ENCODE measurements at places on chromosomes 6 and 20. TPM values are rescaled to one million over a fixed set of nuclear protein-coding genes. Genes with fewer than 3 reads are reported as not detected.

DNA sequence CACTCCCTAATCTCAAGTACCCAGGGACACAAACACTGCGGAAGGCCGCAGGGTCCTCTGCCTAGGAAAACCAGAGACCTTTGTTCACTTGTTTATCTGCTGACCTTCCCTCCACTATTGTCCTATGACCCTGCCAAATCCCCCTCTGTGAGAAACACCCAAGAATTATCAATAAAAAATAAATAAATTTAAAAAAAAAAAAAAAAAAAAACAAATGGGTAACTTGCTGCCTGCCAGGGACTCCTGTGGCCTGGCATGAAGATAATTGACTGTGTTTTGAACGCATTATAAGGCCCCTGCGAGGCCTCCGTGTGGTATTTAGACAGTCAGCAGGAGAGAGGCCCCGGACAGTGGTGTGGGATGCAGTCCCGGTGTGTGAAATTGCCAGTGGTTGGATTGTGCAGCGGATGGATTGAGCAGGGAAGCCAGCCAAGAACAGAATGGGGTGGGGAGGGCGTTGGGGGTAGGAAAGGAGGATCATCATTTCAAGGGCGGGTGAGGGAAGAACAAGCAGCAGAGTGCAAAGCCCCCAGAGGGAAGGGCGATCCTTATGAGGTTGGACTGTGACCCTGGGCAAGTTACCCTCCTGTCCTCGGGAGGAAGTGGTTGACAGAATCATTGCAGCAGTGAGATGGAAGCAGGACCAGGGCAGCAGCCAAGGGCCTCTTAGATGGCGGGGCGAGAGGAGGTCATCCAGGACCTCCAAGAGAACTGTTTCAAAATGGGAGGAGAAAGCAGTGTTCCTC is 43.3 kb downstream of the PPARD start:
- no peaks in the 10 kb centered on the region for H3K4me1 ChIP-seq
- no peaks in the 10 kb centered on the region for H3K27me3 ChIP-seq
- no peaks in the 10 kb centered on the region for H3K36me3 ChIP-seq
- no peak overlapping the region for H3K4me3 ChIP-seq

- no peak overlapping the region for H3K4me3 ChIP-seq
- H3K4me1 ChIP-seq: no peaks in the 10 kb centered on the region
- H3K27me3 ChIP-seq: no peaks in the 10 kb centered on the region
- H3K36me3 ChIP-seq: no peaks in the 10 kb centered on the region
- H3K27ac ChIP-seq: no peak overlapping the region
Measured at GRCh38 chr6:40986364-40986763, 52.7 kb downstream of the UNC5CL start.

DNA sequence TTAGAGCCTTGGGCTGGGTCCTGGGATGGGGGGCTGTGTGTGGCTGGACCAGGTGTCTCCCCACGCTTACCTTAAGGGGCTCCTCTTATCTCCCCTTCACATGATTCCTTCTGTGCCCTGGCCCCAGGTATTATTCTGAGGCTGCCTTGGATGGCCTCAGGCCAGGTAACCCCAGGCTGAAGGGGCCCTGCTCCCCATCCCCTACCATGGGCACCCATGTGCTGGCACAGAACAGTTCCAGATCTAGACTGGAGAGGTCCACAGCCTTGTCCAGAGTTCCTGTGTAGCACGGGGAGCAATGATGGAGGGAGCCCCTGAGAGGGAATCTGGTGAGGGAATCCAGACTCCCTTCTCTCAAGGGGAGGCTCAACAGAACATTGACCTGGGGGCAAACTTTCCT is 32.1 kb downstream of the MOCS1 start:
- H3K4me1 ChIP-seq: peaks cover 6% of the 10 kb centered on the region
- no peaks in the 10 kb centered on the region for H3K27me3 ChIP-seq
- DNase-seq: no peak
- H3K27ac ChIP-seq: no peak overlapping the region

DNA sequence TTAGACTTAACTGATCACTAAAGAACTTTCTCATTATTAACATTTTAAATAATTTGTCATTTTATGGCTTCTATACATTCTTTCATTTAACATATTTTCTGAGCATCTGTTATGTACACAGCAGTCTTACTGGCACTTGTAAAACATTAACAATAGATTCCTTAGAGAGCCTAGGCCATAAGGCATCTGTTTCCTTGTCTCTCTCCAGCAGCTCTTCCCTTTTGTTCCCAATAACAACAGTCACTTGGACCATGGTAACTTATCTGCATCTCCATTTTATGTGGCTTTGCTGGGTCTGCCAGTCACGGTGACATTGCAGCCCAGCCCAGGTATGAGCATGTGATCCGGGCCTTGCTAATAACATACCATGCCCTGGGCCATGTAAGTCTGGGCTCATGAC is 11.7 kb upstream of the TASP1 start:
- no peaks in the 10 kb centered on the region for H3K27me3 ChIP-seq
- H3K4me1 ChIP-seq: peaks cover 2% of the 10 kb centered on the region
- no peak for DNase-seq
- no peaks in the 10 kb centered on the region for H3K36me3 ChIP-seq
- H3K27ac ChIP-seq: no peak overlapping the region

RHAG gene
- total RNA-seq: not detected

Data from thoracic aorta (tissue), 2 donors.